Hematopoietic multipotent progenitor cell treated with erythropoietin and hydrocortisone succinate and interleukin-3 and kit ligand, for 4 days (in vitro differentiated cells): ENCODE measurements at places on chromosomes 4 and X.

DNA sequence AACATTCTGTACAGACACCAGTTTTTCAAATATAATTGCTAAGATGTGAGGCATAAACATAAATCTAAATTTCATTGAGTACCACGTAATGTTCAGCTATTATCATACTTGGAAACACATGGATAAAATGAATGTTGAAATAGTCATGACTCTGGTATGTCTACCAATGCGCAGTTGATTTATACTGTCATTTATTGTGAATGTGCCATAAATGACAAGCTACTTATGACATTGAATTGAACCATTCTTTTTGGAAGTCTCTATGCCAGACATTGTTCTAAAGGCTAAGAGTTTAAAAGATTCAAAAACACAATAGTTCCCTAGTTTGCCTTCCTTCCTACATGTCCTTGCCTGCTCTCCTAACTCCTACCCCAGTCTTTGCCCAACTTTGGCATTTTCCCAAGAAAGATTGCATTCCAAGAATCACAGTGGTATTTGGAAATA lies 96.6 kb upstream of the DMD start:
- DNase-seq, result no peak

DNA sequence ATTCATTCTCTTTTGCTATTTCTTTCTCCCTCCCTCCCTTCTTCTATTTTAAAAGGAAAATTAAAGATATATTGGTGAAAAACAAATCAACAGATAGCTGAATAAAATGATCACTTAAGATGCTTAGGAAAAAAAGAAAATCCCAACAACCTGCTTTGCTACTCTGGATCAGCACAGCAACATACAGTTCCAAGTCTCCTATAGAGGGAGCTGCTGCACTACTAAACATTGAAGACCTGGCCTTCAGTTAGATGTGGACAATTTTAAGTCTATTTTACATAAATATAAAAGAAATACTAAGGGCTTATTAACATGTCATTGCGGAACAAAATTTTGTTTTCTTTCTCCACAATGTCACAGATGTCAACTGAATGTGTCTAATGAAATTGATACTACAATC lies 226.4 kb downstream of the MAGEB5 start:
- DNase-seq, result peak; percentile 3

DNA sequence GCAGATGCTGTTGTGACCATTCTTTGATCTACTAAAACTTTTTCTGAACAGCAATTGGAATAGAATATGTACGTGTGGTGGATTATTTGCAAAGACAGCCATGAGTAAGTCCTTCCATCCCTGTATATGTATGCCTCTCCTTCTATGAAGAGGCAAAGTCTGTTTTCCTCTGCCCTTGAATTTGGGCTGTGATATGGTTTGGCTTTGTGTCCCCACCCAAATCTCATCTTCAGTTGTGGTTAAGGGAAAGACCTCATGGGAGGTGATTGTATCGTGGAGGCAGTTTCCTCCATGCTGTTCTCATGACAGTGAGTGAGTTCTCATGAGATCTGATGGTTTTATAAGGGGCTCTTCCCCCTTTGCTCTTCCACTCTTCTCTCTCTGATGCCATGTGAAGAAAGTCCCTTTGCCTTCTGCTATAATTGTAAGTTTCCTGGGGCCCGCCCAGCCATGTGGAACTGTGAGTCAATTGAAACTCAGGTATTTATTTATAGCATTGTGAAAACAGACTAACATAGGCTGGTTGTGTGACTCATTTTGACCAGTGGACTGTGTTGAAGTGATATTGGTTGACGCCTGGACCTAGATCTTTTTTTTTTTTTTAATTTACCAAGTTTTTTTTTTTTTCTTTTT lies 108.3 kb upstream of the CAMK2D start:
- DNase-seq, result no peak

DNA sequence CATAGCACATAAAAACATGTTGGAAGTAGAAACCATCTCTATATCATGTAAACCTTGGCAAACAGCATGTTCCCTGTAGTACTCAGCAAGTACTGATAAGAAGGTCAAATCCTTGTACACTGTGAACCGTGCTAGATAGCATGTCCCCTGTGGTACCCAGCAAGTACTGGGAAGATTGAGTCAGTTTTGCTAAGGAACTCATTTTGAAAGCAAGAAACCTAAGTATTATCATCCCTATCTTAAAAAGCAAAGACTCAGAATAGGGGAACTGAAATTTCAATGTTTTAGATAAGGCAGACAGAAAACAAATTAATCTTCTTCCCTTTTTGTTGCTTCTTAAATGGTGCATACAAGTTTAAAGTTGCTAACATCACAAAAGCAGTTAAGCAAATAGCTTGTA lies 180.2 kb downstream of the RBM46 start:
- peak; percentile 17 for DNase-seq

DNA sequence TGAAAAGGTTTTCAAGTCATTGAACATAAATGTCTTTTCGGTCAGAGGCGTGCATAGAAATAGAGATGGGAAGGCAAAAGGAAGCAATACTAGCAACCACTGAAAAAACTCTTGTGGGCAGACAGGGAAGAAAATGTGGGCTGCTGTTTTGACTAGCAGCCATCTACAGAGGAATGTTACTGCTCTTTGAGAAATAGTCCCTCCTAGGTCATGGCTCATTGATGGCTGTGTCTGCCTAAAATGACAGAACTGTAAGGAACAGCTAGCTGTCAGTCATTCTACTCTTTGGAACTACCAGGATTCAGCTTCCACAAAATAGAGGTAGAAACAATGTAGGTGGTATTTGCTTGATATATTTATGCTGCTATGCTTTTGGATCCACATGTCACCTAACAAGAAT lies 26.9 kb upstream of the TMPRSS11B start:
- no peak for DNase-seq

DNA sequence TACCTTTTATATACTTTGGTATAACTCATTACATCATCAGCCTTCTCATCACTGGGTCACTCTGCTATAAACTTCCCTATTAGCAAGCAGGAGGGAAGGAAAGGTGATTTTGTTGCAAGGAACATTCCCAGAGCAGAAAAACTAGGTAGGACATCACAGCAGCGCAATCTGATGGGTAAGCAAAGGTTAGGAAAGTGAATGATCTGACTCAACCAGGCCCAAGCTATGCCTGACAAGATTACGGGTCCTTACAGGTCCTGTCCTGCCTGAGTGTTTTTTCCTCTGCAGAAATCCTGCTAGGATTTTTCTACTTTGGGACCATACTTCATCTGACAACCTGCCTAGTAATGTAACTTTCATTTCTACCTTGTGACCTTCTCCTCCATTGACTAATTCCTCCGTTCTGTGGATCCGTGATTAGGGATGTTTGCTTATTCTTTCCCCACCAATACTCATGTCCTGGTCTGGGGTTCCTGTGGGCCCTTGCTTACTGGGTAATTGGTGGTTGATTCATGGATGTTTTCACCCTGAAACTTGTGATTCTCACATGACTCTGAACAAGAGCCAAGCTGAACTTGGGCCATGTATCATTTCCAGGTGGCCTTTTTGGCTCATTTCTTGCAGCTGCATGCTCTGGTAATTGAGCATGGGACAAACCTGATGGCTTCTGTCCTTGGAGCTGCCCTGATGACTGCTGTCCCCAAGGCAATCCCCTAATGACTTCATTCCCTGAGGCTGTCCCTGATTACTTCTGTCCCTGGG lies 111.9 kb upstream of the KIT start:
- no peak for DNase-seq

DNA sequence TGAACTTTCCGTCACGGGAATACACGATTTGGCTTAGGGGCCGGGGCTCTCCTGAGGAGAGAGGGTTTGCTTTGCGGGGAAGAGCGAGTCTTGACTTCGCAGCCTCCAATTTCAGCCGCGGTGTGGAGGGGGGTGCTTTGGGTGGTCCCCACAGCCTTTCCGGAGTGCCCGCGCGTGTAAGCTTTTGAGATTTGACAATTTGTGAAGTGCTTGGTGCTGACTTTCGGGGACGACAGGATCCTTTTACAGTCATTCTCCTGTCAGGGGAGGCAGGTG lies 355 bp downstream of the SCML1 start:
- DNase-seq, result peak; percentile 29

GRCh38 chrX:104935581-104935980 lies 284.9 kb downstream of the TEX13A start:
- no peak for DNase-seq

- DNase-seq, result no peak
Measured at GRCh38 chrX:123291623-123292022, 107.5 kb downstream of the GRIA3 start.

DNA sequence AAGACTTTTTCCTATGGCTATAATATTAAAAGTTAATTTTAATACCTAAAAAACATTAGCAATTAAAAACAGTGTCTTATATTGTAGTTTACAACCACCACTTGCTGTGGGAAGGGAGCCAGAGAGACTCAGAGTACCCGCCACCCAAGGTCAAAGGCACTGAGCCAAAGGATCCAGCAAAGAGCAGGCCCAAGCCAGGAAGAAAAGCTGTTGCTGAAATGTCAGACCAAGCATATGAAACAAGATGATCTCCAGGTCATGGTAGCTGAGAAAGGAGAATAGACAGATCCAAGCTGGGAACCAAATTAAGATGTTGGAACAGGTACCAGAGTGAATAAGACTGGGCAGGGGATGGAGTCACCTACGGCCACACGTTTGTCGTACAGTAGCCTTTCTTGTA lies 18.8 kb upstream of the ATOH1 start:
- no peak for DNase-seq

GRCh38 chrX:6134255-6134654 lies 94.4 kb downstream of the NLGN4X start:
- DNase-seq, result no peak

DNA sequence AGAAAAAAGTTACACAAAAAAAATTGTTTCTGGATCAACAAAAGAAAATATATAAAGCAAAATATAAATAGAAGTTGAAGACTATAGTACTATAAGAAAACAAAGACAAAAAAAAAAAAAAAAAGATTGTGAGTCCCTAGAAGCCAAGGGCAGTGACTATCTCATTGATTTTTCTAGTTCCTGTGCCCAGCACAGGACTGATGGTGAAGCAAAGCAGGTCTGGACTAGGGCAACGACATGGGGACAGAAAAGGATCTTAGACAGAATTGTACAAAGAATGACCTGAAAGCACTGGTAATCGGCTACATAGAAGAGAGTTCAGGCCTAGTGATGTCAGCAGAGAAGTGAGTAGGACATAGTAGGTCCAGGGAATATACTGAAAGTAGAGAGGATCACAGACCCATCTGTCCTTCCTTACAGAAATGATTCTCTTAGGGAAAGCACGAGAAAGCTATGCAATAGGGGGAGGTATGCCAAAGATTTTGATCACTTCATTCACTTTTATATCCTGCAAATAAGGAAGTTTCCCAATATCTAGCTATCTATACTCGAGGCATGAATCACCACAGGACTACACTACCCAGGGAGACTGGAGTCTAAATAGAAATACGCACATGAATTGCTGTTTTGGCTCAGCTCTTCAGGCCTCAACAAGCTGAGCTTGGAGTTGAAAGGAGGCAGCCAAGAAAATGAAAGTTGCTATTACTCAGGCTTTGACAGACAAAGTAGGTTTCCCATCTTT lies 230.9 kb upstream of the GPC4 start:
- DNase-seq, result peak; percentile 5

- DNase-seq, result no peak
Measured at GRCh38 chr4:150039274-150040127, 38.7 kb upstream of the DCLK2 start.

- no peak for DNase-seq
Measured at GRCh38 chrX:55546956-55547355, 57.3 kb upstream of the USP51 start.
